ENCODE measurements at places on chromosomes 6 and 20.
A peak's percentile ranks its signal among the peaks of the same experiment; 100 is the strongest.

DNA sequence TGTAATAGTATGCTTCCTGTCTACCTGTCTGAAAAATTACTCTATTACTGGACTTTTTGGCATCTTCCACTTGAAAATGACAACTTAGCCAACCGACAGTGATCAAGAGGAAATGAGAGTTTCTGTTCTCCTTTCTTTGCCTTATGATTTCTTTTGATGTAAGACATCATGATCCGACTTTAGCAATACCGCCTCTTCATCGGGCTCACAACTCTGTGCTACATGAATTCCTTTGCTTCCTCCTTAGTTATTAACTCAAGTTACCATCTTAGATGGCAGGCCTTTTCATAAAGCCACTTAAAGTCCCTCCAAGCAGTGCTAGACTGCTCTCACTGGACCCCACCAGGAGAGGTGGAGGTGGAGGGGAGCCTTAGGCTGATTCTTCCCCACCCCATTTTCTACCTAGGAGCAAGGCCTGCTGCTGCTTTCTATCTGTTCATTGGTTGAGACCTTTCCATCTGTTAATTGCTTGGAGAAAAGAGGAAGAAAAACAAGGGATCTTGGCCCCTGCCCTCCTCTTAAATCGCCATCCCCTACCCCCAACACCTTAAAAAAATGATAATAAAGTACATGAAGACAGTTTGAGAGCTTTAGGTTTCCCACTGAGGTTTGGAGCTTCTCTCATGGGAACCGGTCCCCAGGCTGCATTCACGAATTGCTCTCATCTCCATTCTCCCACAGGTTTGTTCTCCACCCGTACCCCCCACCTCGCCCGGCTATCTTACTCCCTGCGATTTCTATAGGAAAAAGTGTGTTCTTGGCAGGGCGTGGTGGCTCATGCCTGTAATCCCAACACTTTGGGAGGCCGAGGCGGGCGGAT lies 21.6 kb upstream of the MCM3 start:
- DNase-seq = no peak

DNA sequence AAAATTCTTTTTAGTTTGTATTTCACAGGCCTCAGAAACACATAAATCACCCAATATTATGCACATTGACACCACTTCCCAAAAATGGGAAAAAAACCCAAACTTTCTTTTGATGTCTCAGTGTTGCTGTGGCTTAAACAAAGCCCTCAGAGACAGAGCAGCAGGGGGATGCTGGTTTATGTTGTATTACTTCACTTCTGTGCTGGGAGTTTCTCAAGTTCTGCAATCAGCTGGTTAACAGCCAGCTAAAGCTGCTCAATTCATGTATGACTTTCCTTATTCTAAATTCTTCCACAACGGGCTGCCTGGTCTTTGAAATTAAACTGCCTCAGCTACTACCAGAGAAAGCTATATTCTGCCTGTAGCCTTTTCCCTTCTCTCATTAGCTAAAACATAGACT lies 5.6 kb downstream of the FILIP1 start:
- DNase-seq = no peak

GRCh38 chr6:130409418-130410100 lies 43.7 kb downstream of the TMEM200A start:
- no peak for DNase-seq

- DNase-seq = no peak
These were observed 7.8 kb upstream of the PNISR start for GRCh38 chr6:99432877-99433276.

DNA sequence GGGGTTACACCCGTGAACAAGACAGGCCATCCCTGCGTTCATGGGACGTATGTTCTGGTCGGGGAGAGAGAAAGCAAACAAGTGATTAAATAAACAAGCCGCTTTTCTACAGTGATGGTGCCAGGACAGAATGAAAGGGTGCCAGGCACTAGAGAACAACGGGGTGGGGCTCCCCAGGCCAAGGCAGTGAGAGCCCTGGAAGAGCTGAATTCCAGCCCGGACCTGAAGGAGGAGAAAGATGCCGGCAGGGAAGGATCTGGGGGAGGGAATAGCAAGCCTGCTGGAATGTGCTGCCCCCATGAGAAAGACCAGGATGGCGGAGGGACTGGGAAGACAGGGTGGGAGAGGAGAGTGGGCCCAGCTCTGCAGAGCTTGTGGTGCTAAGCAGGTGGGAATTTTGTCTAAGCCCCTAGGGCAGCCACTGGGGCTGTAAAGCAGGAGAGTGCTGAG lies 7.5 kb downstream of the SNAI1 start:
- DNase-seq = no peak

DNA sequence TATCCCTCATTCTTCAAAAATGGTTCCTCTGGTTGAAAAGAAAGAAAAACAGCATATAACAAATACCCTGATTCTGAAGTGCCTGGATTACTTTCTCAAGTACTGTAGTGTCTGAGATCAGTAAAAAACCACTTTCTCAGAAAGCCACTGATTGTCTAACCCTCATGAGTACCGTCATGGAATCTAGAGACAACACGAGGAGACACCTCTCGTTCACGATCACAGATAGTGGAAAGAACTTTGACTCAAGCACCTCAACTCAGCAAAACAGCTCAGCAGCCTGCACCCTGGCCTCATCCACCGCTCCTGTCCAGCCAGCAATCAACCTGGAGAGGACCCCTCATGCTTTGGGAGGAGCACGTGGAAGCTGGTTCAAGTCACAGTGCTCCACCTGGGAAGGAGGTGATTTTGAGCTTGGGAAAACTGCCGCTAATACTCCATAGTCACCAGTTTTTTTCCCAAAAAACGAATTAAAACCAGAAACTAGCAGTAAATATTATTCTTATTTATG lies 1.0 kb downstream of the SCML4 start:
- no peak for DNase-seq

- no peak for DNase-seq
These were observed 247.9 kb downstream of the ERMARD start for GRCh38 chr6:169999367-169999766.

DNA sequence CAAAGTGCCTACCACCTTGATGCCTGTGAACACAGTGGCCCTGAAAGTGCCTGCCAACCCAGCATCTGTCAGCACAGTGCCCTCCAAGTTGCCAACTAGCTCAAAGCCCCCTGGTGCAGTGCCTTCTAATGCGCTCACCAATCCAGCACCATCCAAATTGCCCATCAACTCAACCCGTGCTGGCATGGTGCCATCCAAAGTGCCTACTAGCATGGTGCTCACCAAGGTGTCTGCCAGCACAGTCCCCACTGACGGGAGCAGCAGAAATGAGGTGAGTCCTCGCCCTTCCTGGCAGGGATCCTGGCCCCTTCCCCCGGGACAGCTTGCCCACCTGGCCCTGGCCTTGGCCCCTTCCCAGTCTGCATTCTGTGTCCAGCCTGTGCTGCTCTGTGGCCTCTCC lies 17.9 kb downstream of the MAVS start:
- DNase-seq = no peak

DNA sequence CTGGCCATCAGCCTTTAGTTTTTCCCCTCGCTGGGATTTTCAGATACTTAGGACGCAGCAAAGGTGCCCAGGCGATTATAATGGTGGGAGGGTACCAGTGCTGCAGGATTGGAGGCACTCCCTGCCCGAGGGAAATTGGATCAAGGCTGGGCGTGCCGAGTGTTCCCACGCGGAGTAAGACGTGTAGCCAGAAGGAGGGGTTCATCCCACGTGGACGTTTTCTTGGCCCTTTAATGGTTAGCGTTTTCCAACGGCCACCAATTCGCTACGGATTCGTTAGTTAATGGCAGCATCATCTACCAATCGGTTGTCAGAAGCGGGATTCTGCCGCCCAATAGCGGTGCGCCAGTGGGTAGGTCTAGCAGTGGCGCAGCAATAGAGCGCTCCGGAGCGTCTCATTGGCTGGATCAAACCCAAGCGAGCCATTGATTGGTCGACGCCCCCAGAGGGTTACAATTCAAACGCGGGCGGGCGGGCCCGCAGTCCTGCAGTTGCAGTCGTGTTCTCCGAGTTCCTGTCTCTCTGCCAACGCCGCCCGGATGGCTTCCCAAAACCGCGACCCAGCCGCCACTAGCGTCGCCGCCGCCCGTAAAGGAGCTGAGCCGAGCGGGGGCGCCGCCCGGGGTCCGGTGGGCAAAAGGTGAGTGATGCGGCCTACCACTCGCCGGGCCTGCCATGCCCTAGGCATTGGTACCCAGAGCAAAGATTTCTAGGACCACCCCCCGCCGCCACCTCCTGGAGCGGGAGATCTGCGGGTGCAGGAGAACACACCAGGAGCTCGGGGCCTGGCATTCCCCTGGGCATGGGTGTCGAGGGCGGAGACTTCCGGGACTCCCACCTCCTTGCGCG lies at the start of gene UBE2C:
TSS of gene UBE2C (plus strand) at position 488 of the 849 bp plus-strand sequence. CDS start at position 540, 52 bp downstream.
- peak; percentile 89 for DNase-seq

GRCh38 chr20:52746190-52746589 lies 226.0 kb upstream of the TSHZ2 start:
- DNase-seq = no peak

Data from stimulated activated CD4-positive, alpha-beta T cell treated with anti-CD3 and anti-CD28 coated beads, Interleukin-1b, Interleukin-23, amount 100 ng/mL, for 24 hours (primary cell).